ENCODE measurements at places on chromosomes 4 and X. TPM values are rescaled to one million over a fixed set of nuclear protein-coding genes. Genes with fewer than 3 reads are reported as not detected.

The F11 gene
- total RNA-seq: not detected

The ETNPPL gene
- not detected for total RNA-seq

The ZCCHC18 gene
- total RNA-seq: 3.8 TPM

The SERPINA7 gene
- not detected for total RNA-seq

GRCh38 chr4:154009788-154010187 lies 220.9 kb upstream of the SFRP2 start:
- DNase-seq: no peak

DNA sequence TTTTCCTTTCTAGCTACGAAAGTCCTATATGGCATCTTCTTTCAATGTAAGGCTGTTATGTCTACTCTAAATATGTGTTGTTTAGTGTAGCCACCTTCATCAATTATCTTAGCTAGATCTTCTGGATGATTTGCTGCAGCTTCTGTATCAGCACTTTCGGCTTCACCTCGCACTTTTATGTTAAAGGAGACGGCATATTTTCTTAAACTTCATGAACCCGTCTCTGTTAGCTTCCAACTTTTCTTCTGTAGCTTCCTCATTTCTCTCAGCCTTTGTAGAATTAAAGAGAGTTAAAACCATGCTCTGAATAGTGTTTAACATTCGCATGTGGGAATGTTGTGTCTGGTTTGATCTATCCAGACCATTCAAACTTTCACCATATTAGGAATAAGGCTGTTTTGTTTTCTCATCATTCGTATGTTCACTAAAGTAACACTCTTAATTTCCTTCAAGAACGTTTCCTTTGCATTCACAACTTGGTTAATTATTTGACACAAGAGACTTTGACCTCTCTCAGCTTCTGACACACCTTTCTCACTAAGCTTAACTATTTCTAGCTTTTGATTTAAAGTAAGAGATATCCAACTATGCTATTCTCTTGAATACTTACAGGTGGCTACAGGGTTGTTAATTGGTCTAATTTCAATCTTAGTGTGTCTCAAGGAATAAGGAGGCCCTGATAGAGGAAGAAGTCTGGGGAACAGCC lies 476.8 kb downstream of the GABRG1 start:
- DNase-seq: no peak

- DNase-seq: no peak
Observed at GRCh38 chrX:133235830-133236229, 17.7 kb upstream of the TFDP3 start.

- DNase-seq: no peak
Observed at GRCh38 chr4:177696438-177696966, 254.3 kb upstream of the AGA start.

- DNase-seq: no peak
Observed at GRCh38 chrX:151806967-151807540, 72.5 kb downstream of the CNGA2 start.

- no peak for DNase-seq
Observed at GRCh38 chr4:76902233-76902890, 4.4 kb upstream of the SOWAHB start.

Measured in hematopoietic multipotent progenitor cell (in vitro differentiated cells).